ENCODE measurements at places on chromosomes 6 and 20.

- DNase-seq: no peak
These were observed 1.3 kb downstream of the MAN1A1 start for GRCh38 chr6:119348096-119348747.

GRCh38 chr6:117309069-117309468 is 43.7 kb downstream of the VGLL2 start:
- no peak for DNase-seq

DNA sequence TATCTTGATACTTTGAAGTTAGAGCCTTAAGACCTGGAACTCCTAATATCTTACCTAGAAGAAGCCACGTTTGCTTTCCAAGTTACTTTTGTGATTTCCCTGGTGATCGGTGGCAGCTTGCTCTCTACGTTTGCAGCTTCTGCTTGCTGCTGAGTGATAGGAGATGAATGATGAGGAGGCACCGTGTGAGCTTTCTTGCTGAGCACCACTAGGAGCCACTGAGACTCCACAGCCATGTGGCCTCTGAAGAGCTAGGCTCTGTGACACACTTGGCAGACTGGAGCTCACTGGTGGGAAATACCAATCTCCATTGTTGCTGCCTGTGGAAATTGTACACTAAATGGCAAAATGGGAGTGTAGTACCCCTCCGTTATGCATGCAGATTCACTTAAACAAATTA is 161.8 kb downstream of the IBTK start:
- DNase-seq: no peak

- no peak for DNase-seq
These were observed 14.1 kb downstream of the AIG1 start for GRCh38 chr6:143074670-143075318.

DNA sequence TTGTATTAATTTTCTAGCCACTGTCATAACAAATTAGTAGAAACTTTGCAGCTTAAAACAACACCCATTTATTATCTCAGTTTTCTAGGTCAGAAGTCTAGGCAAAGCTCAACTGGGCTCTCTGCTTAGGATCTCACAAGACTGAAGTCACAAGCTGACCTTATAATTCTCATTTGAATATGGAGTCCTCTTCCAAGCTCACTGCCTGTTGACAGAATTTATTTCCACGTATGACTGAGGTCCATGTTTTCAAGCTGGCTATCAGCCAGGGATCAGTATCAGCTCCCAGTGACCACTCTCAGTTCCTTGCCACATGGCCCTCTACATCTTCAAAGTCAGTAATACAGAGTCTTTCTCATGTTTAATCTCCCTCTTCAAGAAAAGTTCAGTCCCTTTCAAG is 11.7 kb upstream of the HLA-DQB2 start:
- no peak for DNase-seq

GRCh38 chr20:20303320-20303719 is 64.6 kb upstream of the INSM1 start:
- DNase-seq: no peak

DNA sequence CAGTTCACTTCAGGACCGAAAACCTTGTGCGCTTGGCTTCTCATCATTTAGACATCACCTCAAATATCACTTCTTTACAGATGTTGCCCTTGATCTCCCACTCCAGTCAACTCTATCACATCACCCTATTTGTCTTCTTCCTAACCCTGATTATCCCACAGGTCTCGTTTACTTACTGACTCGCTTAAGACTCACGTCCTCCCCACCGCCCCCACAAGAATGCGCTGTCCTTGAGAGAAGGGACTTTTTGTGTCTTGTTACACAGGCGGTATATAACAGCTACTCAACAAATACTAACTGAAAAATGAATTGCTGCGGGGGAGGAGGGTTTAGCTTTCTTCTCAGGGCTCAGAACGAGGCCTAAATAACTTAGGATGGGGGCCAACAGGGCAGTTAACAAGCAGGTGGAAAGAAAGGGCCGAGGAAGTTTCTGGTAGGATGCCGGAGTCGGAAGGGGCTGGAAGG is 527 bp downstream of the TOMM34 start:
- no peak for DNase-seq

DNA sequence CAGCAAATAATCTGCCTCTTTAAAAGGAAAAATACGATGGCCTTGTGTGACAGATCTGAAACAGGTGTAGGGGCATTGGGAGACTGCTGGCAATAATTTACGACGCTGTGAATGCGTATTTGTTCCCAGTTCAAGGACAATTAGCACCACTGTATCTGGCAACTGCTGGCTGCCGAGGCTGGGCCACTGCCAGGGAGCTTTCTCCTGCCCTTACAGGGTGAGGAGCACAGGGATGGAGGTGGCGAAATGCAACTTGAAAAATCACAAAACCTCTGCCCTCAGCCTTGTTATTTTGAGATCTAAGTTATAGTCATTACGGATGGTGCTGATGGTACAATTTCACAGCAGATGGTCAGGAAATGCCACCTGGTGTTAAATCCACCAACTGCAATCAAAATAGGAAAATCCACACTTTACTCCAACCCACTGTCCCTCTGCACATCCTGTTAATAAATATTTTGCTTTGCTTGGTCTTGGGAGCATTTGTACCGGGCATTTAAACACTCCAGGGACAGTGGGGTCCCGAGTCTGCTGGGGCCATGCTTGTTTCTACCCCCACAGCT is 6.4 kb downstream of the MYLK4 start:
- DNase-seq: no peak

- DNase-seq: no peak
These were observed 88.8 kb downstream of the PRSS35 start for GRCh38 chr6:83601119-83601518.

Data from keratinocyte (primary cell).